ENCODE measurements at places on chromosomes 3 and 15. TPM values are rescaled to one million over a fixed set of nuclear protein-coding genes. Genes with fewer than 3 reads are reported as not detected.

DNA sequence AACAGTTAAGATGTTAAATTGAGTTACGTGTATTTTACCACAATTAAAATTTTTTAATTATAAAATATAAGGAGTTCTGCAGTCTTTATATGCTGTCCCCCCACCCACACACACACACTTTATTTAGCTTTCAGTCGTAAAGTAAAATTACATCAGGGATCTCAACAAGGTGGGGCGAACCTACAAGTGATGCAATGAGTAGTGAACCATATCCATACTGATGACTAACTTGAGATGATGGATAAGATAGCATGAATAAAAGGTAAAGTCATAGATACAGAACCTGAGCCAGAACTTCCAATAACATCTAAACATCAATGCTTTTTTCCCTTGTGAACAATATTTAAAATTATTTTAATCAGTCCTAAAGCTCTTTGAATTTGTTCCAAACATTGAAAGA is 77.2 kb downstream of the VPS13C start:
- no peak for DNase-seq

CD276 gene
- total RNA-seq = 40.6 TPM

GRCh38 chr3:87333393-87333892 is 57.1 kb upstream of the POU1F1 start:
- DNase-seq = no peak

DNA sequence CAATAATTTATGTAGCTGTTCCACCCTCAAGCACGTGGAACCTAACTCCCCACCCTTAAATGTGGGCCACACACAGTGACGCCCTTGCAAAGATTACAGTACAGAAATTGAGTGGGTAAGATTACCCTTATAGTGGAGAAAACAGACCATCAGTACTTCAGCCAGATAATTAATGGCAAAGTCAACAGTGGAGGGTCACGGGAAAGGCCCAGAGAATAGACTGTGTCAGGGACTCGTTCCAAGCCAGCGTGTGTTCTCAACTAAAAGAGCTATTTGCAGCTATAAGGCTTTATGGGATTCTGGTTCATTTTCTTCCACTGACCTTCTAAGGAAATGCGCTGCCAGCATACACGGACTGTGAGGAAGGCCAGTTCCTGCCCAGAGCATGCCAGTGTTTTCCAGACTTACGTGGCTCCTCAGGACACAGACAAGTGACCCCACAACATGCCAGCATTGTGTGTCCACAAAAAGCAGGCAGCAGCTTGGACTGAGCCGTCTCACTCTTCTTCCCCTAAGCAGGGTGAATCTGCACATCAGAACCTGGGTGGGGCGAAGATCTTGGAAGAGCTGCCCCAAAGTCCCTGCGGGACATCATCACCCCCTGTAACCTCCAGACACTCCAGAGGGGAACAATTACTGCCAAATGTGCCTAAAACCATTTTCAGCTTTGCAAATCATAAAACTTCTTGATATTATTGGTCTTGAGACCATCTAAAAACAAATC is 428.5 kb downstream of the OCA2 start:
- DNase-seq = no peak

DNA sequence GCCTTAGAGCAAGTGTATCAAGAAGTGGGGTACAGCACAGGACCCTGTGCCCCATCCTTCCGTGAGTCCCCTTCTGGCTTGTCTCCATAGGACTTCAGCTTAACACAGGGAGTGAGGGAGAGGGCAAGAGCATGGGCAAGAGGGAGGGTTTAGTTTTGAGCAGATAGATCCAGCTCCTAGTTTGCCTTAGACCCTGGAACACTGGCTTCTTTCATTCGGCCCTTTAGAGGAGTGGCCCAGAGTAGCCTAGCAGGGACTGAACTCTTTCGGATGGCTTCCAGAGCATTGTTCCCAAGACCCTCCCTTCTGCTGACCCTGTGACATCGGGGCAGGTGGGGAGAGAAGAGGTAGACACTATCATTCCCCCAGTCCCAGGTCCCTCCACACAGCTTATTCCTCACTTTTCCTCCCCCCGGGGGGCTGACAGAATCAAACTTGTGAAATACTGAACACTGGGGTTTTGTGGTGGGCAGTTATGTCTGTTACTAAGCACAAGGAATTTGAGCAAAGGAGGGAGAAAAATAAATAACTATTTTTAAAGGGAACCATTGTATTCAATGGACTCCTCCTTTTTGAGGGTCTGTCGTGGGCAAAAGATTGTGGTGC is 289.6 kb upstream of the C2CD4B start:
- DNase-seq = no peak

SH2D7 gene
- total RNA-seq = not detected

C2CD4A gene
- total RNA-seq = 0.05 TPM

- DNase-seq = no peak
Measured at GRCh38 chr3:119408243-119408950, 55.0 kb downstream of the TMEM39A start.

DNA sequence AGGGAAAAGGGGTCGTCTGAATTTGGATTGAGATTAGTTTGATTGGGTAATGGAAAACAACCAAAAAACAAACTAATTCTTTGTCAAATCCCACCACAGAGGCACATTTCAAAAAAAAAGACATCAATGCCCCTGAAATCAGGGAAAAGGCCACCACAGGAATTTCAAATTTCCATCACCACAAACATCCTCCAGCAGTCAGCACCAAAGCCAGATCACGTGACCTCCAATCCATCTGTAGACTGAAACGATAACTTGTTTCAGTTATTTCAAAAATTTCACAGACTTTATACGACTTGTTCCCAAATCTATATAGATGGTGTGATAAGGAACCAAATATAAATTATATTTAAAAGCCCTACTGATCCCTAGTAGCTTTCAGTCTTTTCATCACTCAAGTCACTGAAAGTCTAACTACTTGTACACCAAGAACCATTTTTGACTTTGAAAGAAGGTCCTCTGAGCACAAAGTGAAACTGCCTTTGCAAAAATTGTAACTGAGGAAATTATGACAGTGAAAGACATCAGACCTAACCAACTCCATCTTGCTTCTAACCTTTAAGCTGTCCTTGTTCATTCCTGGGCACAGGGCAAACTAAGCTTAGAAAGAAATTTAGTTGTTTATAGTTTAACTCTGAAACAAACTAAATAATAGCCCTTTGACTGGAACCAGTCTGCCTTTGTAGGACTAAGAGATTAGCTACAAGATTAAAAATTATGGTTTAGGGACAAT is 48.1 kb upstream of the PLCL2 start:
- no peak for DNase-seq

DNA sequence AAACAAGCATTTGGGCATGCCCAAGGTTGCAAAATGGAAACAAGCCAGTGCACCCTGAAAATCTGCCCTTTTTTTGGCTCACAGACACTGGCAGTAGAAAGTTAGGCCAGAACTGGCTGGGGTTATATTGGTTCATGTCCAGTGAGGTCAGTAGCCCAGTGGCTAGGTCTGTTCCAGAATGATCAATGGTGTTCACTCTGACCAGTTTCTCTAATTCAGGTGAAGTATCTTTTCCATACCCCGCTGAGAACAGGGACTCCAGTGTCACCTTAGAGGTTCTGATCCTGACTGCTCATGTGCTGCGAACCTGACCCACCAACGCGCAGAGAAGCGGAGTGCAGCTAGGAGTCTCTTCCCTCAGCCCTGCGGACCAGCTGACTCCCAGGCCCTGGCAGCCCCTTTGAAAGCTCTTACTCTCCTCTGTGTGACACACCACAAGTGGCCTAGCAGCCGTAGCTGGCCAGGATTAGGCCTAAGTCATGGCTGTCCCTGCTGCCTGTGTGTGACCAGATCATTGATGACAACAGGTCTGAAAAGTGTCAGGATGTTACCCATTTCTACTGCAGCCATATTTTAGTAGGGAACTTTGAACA is 123.5 kb downstream of the GHSR start:
- no peak for DNase-seq

- no peak for DNase-seq
Measured at GRCh38 chr15:32919749-32920414, 202.1 kb downstream of the GREM1 start.

FBLN2 gene
- total RNA-seq = 64.6 TPM

DNA sequence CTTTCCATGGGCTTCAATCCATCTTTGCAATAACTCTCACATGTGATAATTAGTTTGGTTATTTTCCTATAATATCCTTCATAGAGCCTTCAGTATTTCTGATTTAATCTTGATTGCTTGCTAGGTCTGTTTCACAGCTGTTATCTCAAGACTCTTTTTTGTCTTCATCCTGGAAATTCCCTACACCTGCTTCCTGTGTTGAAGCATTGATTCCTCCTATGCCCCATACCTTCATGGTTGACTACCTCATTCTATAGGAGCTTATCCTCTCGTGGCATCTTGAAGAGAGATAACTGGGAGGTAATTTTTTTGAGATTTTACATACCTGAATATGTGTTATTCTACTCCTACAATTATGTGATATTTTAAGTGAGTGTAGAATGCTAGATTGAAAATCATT is 26.7 kb downstream of the PIK3CA start:
- DNase-seq = no peak

RBP2 gene
- not detected for total RNA-seq

- no peak for DNase-seq
Measured at GRCh38 chr3:191170097-191170496, 28.9 kb upstream of the OSTN start.

LARP6 gene
- 37.8 TPM for total RNA-seq

RASA2 gene
- 7.1 TPM for total RNA-seq

DNA sequence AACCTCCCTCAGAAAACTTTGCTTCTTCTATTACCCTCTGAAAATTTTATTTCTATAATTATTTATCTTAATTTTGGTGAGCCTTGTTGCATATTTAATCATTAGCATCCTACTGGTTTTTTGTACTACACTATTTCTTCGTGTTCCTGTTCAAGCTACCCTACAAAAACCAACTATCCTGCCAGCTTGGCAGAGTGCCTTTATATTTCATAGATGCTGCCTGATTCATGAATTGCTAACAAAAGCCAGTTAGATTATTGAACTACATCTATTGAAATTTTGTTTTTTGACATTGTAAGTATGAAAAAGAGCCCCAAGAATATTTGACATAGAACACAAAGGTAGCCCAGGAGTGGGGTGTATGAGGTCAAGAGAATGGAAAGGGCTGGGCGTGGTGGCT is 78.9 kb downstream of the CD200R1L start:
- no peak for DNase-seq

SLC38A3 gene
- total RNA-seq = 6.6 TPM

KLHL6 gene
- 2.2 TPM for total RNA-seq

VEPH1 gene
- 0.78 TPM for total RNA-seq

DUSP7 gene
- total RNA-seq = 21.2 TPM

- no peak for DNase-seq
Measured at GRCh38 chr3:9280451-9281219, 31.2 kb upstream of the SRGAP3 start.

PRSS50 gene
- 0.78 TPM for total RNA-seq

DNA sequence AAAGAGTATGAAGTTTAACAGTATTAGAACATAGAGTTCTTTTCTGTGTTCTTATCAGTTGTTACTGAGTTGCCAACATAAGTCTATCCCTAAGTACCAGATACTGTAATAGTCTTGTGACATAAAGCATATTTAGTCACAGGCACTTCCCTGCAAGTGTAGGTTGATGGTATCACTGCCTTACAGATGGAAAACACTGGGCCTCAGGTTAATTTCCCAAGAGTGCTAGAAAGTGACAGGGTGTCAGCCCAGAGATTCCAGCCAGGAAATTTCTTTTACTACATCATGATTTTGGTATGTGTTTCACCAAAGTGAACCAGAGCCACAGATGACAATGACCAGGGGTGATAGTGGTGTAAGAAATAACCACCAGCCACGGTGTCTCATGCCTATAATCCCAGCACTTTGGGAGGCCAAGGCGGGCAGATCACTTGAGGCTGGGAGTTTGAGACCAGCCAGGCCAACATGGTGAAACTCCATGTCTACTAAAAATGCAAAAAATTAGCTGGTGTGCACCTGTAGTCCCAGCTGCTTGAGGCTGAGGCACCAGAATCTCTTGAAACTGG is 3.2 kb downstream of the EIF1B start:
- DNase-seq = no peak

DNA sequence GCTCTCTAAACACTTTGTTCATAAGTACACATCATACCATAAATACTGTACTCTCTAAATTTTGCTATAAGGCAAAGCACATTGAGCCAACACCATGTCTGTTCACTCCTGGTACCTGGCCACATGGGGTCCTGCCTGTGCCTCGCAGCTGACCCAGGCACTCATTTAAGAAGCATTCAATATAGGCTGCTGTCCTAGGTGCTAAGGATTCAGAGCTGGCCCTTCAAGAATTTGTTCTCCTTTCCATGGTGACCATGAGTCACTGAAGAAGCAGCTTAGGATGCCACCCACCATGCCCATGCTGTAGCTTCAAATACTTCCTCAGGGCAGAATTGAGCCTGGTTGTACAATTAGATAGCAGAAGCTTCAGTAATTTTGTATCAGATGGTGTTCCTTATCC is 119.2 kb upstream of the ZBED2 start:
- no peak for DNase-seq

STAG1 gene
- 24.0 TPM for total RNA-seq

GRCh38 chr3:9201955-9202354 is 47.5 kb downstream of the SRGAP3 start:
- DNase-seq = no peak

- no peak for DNase-seq
Measured at GRCh38 chr3:116000311-116000710, 377.0 kb downstream of the GAP43 start.

COL8A1 gene
- total RNA-seq = 28.5 TPM

GRCh38 chr3:157066335-157067098 is 93.4 kb downstream of the CCNL1 start:
- DNase-seq = no peak

DNA sequence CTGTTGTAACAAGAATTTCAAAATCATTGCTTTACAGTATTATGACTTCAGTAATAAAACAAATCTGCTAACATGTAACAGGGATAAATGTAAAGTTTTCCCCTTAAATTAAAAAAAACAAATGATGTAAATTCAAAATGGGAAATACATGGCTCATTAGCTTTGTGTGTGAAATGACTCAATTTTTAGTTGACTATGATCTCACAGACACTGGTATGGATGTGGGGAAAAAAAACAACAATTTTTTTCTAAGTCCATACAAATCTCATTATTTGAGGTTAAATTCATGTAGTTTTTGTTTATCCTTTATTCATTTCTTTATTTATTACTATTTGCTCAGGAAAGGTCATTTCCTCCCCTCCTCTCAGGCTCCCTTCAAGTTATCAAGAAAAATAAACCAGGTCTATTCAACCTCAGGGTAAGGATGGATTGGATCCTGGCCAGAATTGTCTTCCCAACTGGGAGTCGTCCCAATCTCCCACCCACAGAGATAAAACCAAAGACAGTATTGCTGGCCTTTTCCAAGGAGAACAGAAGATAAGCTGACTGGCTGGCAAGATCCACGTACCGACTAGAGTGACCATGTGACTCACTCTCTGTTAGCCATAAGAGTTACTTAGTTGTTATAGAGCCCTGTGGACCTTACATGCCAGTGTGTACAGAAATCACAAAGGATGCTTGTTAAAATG is 373.3 kb downstream of the GAP43 start:
- no peak for DNase-seq

PRTG gene
- 0.92 TPM for total RNA-seq

CYP8B1 gene
- total RNA-seq = not detected
